ENCODE measurements at places on chromosomes 2 and 18.
A peak's percentile ranks its signal among the peaks of the same experiment; 100 is the strongest.

- no peak for ATAC-seq
Observed at GRCh38 chr2:170713543-170714380, 1.4 kb upstream of the SP5 start.

GRCh38 chr2:150404147-150404546 is 83.3 kb downstream of the RND3 start:
- ATAC-seq: no peak

GRCh38 chr2:44789971-44790721 is 151.4 kb upstream of the SIX3 start:
- no peak for ATAC-seq

DNA sequence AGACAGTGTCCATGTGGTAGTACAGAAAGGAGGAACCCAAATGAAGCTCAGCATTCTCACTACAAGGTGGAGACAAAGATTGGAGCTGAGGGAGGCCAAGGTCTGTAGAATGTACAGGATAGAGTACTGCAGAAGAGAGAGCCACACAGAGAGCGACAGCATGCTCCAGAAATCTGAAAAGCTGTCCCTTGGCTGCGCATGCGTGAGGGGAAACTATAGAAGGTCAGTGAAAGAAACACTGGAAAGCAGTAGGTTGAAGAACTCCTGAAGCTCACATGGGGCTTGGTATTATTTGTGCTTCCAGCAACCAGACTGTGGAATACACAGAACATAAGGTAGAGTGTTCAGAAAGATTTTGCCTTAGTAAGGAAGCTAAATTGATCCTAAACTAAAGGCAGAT is 142.5 kb downstream of the TXNL1 start:
- ATAC-seq: no peak

GRCh38 chr2:238939074-238939473 is 91.2 kb downstream of the TWIST2 start:
- ATAC-seq: no peak

- ATAC-seq: peak; percentile 51
Observed at GRCh38 chr2:32436150-32436549, 79.3 kb downstream of the BIRC6 start.

GRCh38 chr2:226057914-226058313 is 658.4 kb downstream of the NYAP2 start:
- ATAC-seq: no peak

DNA sequence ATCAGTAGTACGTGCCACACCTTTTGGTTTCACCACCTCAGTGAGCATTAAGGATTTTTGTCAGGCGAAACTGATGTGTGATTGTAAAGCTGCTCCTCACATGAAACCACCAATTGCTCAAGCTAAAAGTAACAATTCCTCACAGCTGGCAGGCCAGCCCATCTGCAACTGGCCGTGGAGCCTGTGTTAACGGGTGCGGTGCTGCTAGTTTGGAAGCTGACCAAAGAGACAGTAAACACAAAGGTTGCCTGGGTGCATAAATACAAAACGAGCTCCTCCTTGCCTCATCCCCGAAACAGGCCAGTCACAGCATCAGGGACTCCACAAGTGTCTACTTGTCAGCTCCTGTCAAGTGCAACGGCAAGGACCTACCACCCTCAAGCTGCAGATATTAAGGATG is 32.0 kb downstream of the LGALSL start:
- ATAC-seq: no peak

GRCh38 chr2:162261032-162261945 is 18.0 kb upstream of the FAP start:
- ATAC-seq: peak; percentile 74

DNA sequence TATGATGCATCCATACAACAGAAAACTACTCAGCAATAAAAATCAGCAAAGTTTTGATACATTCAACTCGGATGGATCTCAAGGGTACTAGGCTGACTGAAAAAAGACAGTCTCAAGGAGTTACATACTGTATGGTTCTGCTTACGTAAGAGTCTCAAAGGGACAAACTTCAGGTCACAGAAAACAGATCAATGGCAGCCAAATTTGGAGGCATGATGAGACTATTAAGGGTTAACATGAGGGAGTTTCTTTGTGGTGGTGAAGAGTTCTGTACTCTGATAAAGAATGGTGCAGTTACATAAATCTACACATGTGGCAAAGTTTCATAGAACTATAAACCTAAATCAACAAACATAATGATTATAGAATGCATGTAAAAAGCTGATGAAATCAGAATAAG is 81.4 kb downstream of the COBLL1 start:
- no peak for ATAC-seq

DNA sequence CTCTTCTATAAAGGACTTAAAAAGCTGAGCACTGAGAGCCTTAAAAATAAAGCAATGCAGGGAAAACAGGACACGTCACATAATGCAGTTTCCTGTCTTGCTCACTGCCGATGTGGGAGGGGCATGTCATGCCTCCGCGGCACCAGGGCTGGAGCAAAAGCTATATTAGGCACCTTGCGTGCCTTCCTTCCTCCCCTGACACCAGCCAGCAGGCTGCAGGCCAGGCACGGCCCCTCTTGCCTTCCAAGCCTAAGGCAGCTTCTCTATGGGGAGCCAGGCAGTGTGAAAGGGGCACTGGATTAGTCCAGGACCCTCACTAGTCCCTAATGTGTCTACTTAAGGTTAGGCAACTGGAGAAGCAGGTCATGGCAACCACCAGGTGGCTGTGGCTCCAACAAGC is 26.3 kb downstream of the MRPL35 start:
- ATAC-seq: peak; percentile 84

- no peak for ATAC-seq
Observed at GRCh38 chr2:42189235-42189566, 20.0 kb downstream of the EML4 start.

- no peak for ATAC-seq
Observed at GRCh38 chr2:62570861-62571698, 65.1 kb upstream of the TMEM17 start.

DNA sequence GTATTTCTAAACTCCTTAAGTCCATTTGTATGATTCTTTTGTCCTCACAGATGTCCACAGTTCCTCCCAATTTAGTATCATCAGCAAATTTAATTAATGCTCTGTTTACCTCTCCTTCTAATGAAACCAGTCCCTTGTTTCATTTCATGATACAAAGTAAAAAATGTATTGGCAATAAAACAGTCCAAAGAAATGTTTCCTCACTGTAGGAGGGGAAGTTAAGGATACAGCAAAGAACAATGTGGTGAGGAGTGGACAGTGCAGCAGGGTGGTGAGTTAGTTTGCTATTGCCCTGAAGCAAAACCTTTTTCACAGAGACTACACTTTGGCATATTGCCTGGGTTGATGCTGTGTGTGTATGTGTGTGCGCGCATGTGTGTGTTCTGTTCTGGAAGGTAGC is 401.5 kb downstream of the ARHGAP15 start:
- no peak for ATAC-seq

DNA sequence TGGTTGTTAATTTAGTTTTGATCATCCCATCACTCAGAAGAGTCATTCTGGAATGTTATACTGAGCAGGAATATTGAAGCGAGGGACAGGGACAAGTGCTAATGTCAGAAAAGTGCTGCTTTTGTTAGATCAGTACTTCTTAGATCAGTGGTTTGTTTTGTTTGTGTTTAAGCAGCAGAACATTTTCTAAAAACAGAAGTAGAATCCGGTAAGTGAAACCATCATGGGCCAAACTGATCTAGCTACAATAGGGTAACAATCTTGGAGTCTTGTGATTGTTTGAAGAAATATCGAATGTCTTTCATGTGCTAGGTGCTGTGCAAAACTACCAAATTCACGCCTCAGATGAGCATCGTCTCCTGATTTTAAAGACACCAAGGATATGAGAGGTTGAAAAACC is 45.1 kb upstream of the SEC11C start:
- ATAC-seq: no peak

DNA sequence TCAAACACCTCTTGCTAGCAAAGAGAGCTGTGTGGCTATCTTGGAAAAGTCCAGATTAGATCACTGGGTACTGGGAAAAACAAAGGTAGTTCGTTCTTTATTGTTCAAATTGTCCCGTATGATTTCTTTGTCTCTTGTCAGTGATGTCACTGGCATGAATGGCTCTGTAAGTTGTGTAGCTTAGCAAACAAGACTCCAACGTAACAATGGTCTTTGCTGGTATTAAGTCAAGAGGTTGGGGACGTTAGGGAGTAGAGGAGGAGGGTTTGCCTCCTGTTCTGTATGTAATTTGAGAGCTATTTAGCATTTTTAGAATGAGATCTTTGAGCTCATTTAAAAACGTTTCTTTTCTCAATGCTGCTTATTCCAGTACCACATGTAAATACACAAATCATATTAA is 216.5 kb upstream of the SP5 start:
- ATAC-seq: no peak

DNA sequence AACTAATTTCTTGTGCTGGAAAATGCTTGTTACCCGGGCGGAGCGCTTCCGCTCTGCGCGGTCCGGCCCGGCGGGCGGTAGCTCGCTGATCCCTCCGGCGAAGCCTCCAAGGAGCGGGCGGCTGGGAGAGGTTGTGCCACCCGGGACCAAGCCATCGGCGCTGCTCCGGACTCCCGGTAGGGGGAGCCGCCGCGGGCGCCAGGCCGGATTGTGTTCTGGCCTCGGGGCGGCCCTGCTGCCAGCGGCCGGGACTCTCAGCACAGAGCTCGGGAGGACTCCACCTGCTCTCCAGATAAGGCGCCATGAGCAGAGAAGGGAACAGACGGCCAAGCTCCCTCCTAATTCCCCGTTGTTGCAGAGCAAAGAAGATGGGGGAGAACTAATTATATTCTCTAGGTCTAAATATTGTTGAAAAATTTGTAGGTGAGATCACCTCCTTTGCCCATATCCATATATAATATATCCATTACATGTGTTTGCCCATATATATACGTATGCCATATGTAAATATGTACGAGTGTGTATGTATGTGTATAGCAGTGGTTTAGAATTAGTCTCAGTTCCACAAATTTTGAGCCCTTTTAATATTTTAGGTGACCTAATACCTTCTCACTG is 13.8 kb upstream of the SATB2 start:
- ATAC-seq: no peak

DNA sequence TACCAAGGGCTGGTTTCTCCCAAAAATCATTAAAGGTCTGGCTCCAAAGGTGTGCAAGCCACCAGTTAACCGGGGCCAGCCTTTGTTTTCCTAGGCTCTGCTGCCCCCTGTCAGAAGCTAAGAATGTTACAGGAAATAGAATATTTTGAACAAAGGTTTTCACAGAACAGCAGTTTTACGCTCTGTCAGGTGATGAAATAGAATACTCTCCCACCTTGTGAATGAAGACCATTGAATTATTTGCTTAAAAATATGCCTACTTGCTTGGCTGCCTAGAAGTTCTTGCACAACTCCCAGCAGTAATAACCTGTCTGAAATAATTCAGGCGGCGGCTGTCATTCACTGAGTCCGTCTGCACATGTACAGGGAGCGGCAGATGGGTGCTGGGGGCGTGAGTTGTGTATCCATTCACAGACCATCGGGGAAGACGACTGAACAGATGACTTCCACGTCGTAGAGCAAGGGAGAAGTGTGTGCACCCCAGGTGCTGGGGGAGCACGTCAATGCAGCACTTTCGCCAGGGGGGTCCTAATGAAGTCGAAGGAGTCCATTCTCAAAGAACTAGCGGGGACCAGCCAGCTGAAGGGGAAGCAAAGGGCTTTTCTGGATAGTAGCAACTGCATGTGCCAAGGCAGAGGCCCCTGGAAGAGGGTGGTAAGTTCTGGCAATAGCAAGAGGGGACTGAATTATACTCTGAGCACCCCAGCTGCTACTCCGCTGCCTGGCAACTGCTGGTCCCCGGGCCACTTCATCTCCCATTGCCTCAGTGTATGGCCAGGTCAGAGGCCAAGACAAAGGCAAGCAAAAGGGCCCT is 56.1 kb downstream of the SF3B1 start:
- peak; percentile 28 for ATAC-seq

- no peak for ATAC-seq
Observed at GRCh38 chr2:175575346-175576258, 394.1 kb upstream of the ATP5MC3 start.

- no peak for ATAC-seq
Observed at GRCh38 chr2:119229716-119230115, 6.1 kb downstream of the STEAP3 start.

DNA sequence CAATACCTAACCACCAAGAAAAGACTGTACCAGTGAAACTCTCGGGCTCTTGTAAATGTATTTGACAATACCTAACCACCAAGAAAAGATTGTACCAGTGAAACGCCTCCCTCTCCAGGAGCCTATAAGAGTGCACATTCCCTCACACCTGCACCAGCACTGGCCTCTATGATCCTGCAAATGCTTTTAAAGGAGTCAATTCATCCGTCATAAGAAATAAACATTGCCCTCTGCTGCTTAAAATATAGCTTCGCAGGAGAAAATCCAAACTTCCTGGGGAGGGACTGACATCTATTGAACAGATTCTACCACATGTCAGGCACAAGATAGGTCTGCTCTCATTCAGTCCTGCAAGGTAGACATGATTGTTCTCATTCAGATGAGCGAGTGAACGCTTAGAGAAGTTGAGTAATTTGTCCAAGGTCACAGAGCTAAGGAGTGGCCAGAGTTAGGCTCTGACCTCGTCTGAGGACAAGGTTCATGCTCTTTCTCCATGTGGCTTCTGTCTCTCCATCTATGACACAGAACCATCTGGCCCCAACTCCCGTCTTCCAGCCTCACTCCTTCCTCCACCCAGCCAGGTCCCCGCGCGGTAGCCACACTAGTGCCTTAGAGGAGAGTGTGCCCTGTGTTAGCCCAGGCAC is 38.7 kb downstream of the MCFD2 start:
- ATAC-seq: no peak

DNA sequence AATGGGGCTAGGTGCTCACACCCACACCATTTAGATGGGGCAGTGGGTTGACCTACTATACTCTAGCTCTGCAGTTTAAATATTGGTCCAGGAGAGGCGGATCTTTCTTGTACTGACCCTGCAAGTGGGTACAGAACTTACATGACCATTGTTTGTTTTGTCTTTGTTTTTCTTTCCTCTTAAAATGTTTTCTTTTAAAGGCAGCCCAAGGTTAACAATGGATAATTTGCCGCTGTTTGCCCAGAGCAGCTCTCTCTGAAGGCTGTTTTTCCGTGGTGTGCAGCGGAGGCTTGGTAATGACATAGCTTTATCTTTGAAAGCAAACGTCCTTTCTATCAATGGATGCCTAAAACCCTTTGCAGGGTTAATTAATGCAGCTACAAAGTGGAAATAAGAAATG is 133.3 kb upstream of the MEX3C start:
- no peak for ATAC-seq

GRCh38 chr2:121429119-121429903 is 101.4 kb upstream of the RNU4ATAC start:
- ATAC-seq: no peak
